ENCODE measurements at places on chromosomes 5 and 9. TPM values are rescaled to one million over a fixed set of nuclear protein-coding genes. Genes with fewer than 3 reads are reported as not detected.

- no peak for DNase-seq
Measured at GRCh38 chr5:62199792-62200716, 106.0 kb upstream of the KIF2A start.

- DNase-seq = no peak
Measured at GRCh38 chr9:133682818-133683585, 46.8 kb downstream of the DBH start.

- peak; percentile 60 for DNase-seq
Measured at GRCh38 chr5:88785746-88786565, 97.0 kb downstream of the MEF2C start.

Gene RASEF
- 38.8 TPM for total RNA-seq

DNA sequence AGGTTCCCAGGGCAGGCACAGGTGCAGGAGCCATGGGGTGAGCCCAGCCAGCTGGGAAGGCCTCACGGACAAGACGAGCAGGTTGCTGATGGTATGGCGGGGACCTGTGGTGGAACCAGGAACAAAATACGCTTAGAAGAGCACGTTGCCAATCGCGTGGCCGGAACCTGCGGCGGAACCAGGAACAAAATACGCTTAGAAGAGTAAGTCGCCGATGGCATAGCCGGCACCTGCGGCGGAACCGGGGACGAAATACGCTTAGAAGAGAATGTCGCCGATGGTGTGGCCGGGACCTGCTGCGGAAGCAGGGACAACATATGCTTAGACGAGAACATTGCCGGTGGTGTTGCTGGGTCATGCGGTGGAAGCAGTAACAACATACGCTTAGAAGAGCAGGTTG is 23.5 kb upstream of the SPATA31E1 start:
- no peak for DNase-seq

Gene TBC1D13
- 16.6 TPM for total RNA-seq

Gene HTR4
- not detected for total RNA-seq

Gene ZDHHC11B
- total RNA-seq = 3.0 TPM

Gene SLC36A2
- total RNA-seq = not detected
